Placental epithelial cell (primary cell): ENCODE measurements at places on chromosomes 6 and 20. TPM values are rescaled to one million over a fixed set of nuclear protein-coding genes. Genes with fewer than 3 reads are reported as not detected.

The PPP1R16B gene
- under 0.01 TPM in 2 replicates for total RNA-seq

The SMLR1 gene
- not detected in 2 replicates for total RNA-seq

The MCHR2 gene
- total RNA-seq = not detected in 2 replicates

The FAM110A gene
- total RNA-seq = 9.4 and 14.9 TPM in 2 replicates

The KIF25 gene
- total RNA-seq = not detected in 2 replicates

The PRDM13 gene
- not detected in 2 replicates for total RNA-seq

The LINC00237 gene
- total RNA-seq = not detected in 2 replicates

The RBPJL gene
- not detected in 2 replicates for total RNA-seq

The CPNE5 gene
- total RNA-seq = not detected in 2 replicates

The TPMT gene
- 7.5 and 8.7 TPM in 2 replicates for total RNA-seq

The RFX6 gene
- total RNA-seq = not detected in 2 replicates

The OXT gene
- not detected in 2 replicates for total RNA-seq

The CALHM6 gene
- 0.79 and 0.98 TPM in 2 replicates for total RNA-seq

The GCNT2 gene
- 0.79 TPM in 1 of 2 replicates, not detected in the other for total RNA-seq

The VWA7 gene
- 3.8 and 4.7 TPM in 2 replicates for total RNA-seq

The HS3ST5 gene
- total RNA-seq = not detected in 2 replicates

The OR2J3 gene
- not detected in 2 replicates for total RNA-seq

The NR2E1 gene
- total RNA-seq = not detected in 2 replicates

The LIME1 gene
- total RNA-seq = 2.4 and 5.1 TPM in 2 replicates

The BANF2 gene
- not detected in 2 replicates for total RNA-seq

The GPR31 gene
- not detected in 2 replicates for total RNA-seq

The NQO2 gene
- total RNA-seq = 11.0 and 17.0 TPM in 2 replicates

The HCRTR2 gene
- total RNA-seq = 0.39 TPM in 1 of 2 replicates, not detected in the other

The NOX3 gene
- total RNA-seq = not detected in 2 replicates

The CLPSL2 gene
- not detected in 2 replicates for total RNA-seq

The BTBD3 gene
- 64.0 and 75.4 TPM in 2 replicates for total RNA-seq

The SLC22A7 gene
- total RNA-seq = not detected in 2 replicates
